ENCODE measurements at places on chromosomes 2 and 18. TPM values are rescaled to one million over a fixed set of nuclear protein-coding genes. Genes with fewer than 3 reads are reported as not detected.

- H3K27me3 ChIP-seq: no peaks in the 10 kb centered on the region
- DNase-seq: no peak
- no peak overlapping the region for H3K4me3 ChIP-seq
These were observed 100.8 kb upstream of the TWIST2 start for GRCh38 chr2:238747114-238747513.

- no peak overlapping the region for H3K4me3 ChIP-seq
- no peaks in the 10 kb centered on the region for H3K27me3 ChIP-seq
- H3K27ac ChIP-seq: no peak overlapping the region
- H3K4me1 ChIP-seq: peaks cover 15% of the 10 kb centered on the region
These were observed 4.5 kb downstream of the IDH1 start for GRCh38 chr2:208250388-208250787.

TOGARAM2 gene
- 0.29 TPM for total RNA-seq

DNA sequence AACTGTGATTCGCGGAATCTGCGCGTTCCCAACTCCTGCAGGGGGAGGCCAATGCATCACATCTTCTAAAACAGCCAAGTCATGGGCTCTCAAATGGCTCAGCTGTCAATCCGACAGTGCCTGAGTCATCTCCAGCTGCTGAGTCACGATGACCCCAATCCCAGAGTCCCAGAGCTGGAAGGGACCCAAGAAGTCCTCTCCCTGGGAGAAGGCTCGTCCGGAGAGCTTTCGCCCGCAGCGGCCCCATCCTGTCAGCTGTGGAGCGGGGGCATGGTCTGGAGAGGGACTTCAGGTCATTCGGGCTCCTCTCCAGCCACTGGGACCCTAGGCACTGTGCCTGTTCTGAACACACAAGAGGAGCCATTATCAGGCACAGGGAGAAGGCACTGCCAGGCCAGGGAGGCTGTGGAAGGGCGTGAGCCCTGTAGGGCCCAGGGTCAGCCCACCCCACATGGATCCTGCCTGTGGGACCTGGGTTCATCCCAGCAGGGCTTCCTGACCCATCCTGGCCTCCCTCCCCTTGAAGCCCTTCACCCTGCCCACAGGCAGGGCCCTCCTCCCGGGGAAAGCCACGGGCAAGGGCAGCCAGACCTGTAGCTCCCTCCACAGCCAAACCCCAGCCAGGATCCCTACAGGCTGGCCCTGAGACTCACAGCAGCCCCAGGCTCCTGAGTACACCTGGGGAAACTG, 47.6 kb upstream of the GPC1 start:
- H3K4me3 ChIP-seq: no peak overlapping the region
- no peaks in the 10 kb centered on the region for H3K27me3 ChIP-seq
- H3K27ac ChIP-seq: no peak overlapping the region
- no peak for DNase-seq
- no peaks in the 10 kb centered on the region for H3K4me1 ChIP-seq

SLC5A7 gene
- 0.78 TPM for total RNA-seq

DNA sequence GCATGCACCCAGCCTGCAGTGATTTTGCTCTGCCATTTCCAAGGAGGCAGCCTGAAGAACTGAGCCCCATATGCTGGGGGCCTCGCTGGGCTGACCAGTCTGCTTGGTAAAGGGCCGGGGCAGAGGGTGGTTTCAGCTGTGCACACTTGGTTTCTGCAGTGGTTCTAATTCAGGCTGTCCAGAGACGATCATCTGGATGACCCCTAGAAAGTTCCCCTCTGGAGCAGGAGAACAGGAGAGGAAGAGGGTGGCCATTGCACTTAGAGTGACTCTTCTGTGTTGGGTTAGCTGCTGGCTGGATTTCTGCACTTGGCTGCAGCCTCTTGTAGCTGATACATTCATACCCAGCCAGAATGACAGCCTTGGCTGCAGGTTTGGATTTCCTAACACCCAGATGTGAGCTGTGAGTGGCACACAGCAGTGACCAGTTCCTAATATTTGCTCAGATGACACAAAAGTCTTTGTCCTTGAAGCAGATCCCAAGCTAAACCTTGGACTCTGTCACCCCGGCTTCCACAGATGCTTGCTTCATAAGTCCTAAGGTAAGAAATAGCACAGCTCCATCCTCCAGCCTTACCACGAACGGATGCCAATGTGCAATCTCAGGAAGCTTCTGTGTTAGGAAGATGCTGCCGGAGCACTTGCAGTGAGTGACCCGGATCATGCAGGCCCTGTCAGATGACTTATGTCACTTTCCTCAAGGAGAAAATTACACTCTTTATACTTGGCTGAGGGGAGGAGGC, 105.6 kb downstream of the HNRNPLL start:
- H3K27me3 ChIP-seq: no peaks in the 10 kb centered on the region
- H3K27ac ChIP-seq: no peak overlapping the region
- no peak for DNase-seq
- peaks cover 11% of the 10 kb centered on the region for H3K4me1 ChIP-seq
- no peak overlapping the region for H3K4me3 ChIP-seq

SGPP2 gene
- 48.9 TPM for total RNA-seq

- H3K27me3 ChIP-seq: no peaks in the 10 kb centered on the region
- DNase-seq: peak; percentile 39
- no peaks in the 10 kb centered on the region for H3K36me3 ChIP-seq
- H3K27ac ChIP-seq: peak overlapping the region; percentile 100
- peaks cover 44% of the 10 kb centered on the region for H3K4me1 ChIP-seq
These were observed 463 bp downstream of the PPP1CB start for GRCh38 chr2:28751956-28752630.

DNA sequence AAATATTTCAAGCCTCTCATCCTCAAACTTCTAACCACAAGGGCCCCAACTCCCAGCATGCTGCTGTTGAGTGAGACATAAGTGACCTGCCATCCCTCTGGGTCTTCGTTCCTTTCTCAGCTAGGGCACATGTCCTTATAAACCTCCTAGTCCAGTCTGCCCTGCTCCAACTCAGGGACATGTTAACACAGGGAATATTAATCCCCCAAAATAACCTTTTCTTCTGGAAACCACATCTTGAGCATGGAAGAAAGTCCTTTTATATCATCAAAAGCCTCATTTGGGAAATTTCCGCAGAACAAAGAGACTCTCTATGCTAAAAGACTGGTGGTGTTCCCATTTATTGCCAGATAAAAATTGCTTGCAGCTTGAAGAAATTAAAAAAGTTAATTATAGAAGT, 14.4 kb downstream of the TNP1 start:
- H3K4me1 ChIP-seq: peaks cover 3% of the 10 kb centered on the region
- H3K4me3 ChIP-seq: no peak overlapping the region
- H3K27ac ChIP-seq: no peak overlapping the region
- no peak for DNase-seq
- H3K36me3 ChIP-seq: no peaks in the 10 kb centered on the region
- no peaks in the 10 kb centered on the region for H3K27me3 ChIP-seq

SERPINB11 gene
- total RNA-seq: not detected

CAPN14 gene
- 0.27 TPM for total RNA-seq

ERICH2 gene
- not detected for total RNA-seq

SMAD7 gene
- 52.2 TPM for total RNA-seq

GRCh38 chr18:45361125-45361851, 254.0 kb upstream of the SLC14A2 start:
- no peaks in the 10 kb centered on the region for H3K27me3 ChIP-seq
- no peaks in the 10 kb centered on the region for H3K36me3 ChIP-seq
- no peak overlapping the region for H3K27ac ChIP-seq
- DNase-seq: no peak
- H3K4me1 ChIP-seq: no peaks in the 10 kb centered on the region

TANC1 gene
- 51.1 TPM for total RNA-seq

POTEJ gene
- total RNA-seq: not detected

DNA sequence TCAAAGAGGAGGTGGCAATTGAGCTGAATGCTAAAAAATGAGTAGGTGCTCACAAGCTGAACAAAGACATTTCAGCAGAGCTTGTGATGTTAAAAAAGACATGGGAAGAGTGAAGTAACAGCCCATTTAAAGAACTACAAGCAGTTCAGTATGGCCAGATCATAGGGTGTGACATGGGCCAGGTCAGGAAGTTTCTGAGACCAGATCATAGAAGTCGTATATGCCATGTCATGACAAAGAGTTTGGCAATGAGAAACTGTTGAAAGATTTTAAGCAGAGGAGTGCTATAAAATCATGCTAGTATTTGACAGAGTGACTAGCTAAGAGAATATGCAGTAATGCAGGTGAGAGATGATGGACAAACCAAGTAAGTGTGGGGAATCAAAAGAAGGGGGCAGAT, 7.3 kb upstream of the PELI1 start:
- H3K36me3 ChIP-seq: no peaks in the 10 kb centered on the region
- no peak overlapping the region for H3K4me3 ChIP-seq
- no peak overlapping the region for H3K27ac ChIP-seq
- DNase-seq: no peak

DNA sequence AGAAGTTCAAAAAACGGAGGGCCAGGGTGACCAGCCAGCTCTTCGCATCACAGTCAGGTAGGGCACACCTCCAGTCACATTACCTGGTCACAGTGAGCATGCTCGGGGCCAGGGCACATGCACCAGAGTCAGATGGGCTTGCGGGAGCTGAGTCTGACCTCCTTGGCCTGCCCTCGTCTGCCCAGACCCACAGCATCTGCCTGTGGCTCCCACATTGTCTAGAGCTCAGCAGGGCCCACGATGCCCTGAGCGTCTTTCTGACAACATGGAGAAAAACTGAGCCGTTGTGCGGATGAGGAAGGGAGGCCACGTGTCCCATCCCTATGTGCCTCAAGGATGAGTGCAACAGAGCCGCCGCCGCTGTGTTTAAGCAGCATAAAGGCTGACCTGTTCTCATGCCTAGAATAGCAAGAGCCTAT, 37.6 kb downstream of the CRACDL start:
- H3K4me3 ChIP-seq: no peak overlapping the region
- no peaks in the 10 kb centered on the region for H3K36me3 ChIP-seq
- H3K27ac ChIP-seq: no peak overlapping the region
- H3K27me3 ChIP-seq: no peaks in the 10 kb centered on the region
- peaks cover 12% of the 10 kb centered on the region for H3K4me1 ChIP-seq
- no peak for DNase-seq

ITGB6 gene
- total RNA-seq: 11.1 TPM

DNA sequence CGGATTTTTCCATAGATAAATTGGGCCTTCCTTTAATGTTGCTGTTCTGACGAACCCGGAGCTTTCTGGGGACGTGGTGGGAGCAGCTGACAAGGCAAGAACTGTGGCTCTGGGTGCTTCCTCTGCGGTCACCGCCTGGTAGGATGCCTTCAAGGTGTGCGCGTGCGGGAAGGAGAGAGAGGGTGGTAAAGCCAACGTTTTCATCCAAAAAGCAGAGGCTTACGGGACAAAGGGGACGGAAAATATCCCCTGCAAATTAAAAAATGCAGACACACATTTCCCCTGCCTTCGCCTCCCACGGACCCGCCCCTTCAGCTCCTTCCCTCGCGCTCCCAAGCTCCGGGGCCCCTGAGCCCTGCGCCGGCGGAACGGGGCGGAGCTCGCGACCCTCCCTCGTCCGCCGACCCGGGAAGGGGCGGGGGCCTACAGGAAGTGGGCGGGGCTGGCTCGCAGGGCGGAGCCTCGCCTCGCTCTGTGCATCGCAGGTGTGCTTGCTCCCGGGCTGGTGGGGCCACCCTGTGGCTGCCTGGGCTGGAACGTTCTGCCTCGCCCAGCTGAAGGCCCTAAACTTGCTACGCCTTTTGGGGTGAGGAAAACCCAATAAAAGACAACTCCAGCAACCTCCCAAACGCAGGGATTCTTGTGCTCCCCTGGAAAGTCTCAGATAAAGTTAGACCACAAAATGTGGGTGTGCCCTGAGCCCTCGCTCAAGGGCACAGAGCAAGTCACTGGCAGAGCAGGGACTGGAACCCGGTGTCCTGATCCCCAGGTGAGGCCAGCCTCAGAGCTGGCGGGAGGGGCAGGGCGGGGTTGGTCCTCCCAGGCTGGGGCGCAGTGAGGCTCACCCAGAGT, 25.4 kb upstream of the SLC66A3 start:
- H3K27ac ChIP-seq: peak overlapping the region; percentile 2
- H3K4me3 ChIP-seq: no peak overlapping the region
- H3K27me3 ChIP-seq: no peaks in the 10 kb centered on the region
- peak; percentile 80 for DNase-seq
- peaks cover 27% of the 10 kb centered on the region for H3K4me1 ChIP-seq
- H3K36me3 ChIP-seq: no peaks in the 10 kb centered on the region

- H3K36me3 ChIP-seq: no peaks in the 10 kb centered on the region
- H3K27me3 ChIP-seq: no peaks in the 10 kb centered on the region
- peak; percentile 93 for DNase-seq
- peak overlapping the region; percentile 69 for H3K27ac ChIP-seq
These were observed 32.7 kb downstream of the EIPR1 start for GRCh38 chr2:3344897-3345296.

CCL20 gene
- not detected for total RNA-seq

DNA sequence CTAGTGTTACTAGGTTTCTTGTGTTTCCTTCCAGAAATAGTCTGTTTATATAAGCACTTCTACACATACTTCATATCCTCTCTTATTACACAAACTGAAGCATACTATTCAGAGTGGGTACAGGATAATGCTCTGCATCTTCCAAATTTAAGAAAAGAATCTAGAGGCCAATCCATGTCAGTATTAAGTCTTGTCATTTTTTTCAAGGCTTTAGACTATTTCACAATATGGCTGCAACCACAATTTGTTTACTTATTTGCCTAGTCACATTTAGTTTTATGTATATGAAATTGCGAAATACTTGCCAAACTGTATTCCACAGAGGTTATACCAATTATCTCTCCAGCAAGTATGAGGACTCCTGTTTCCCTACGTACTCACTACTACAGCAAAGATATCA, 27.9 kb downstream of the IWS1 start:
- no peak overlapping the region for H3K4me3 ChIP-seq
- peaks cover 52% of the 10 kb centered on the region for H3K36me3 ChIP-seq
- no peak overlapping the region for H3K27ac ChIP-seq
- DNase-seq: no peak
- H3K27me3 ChIP-seq: no peaks in the 10 kb centered on the region

- DNase-seq: peak; percentile 24
- no peak overlapping the region for H3K4me3 ChIP-seq
- H3K27ac ChIP-seq: no peak overlapping the region
- H3K27me3 ChIP-seq: no peaks in the 10 kb centered on the region
- H3K4me1 ChIP-seq: no peaks in the 10 kb centered on the region
- no peaks in the 10 kb centered on the region for H3K36me3 ChIP-seq
These were observed 185.9 kb upstream of the CCDC150 start for GRCh38 chr2:196453613-196454047.

GRCh38 chr2:237547841-237548416, 18.4 kb upstream of the PRLH start:
- peaks cover 16% of the 10 kb centered on the region for H3K36me3 ChIP-seq
- H3K27ac ChIP-seq: no peak overlapping the region

RAB27B gene
- total RNA-seq: 0.21 TPM

DNAH6 gene
- total RNA-seq: 7.0 TPM

GRCh38 chr18:62312851-62313250, 12.3 kb upstream of the TNFRSF11A start:
- no peak for DNase-seq
- H3K4me1 ChIP-seq: no peaks in the 10 kb centered on the region
- no peaks in the 10 kb centered on the region for H3K27me3 ChIP-seq
- no peak overlapping the region for H3K27ac ChIP-seq
- H3K36me3 ChIP-seq: no peaks in the 10 kb centered on the region
- H3K4me3 ChIP-seq: no peak overlapping the region

Data from thyroid gland (tissue), 4 donors.